ENCODE measurements at places on chromosomes 7 and 10. TPM values are rescaled to one million over a fixed set of nuclear protein-coding genes. Genes with fewer than 3 reads are reported as not detected.

- no peak for DNase-seq
These were observed 1250.5 kb downstream of the TYW1 start for GRCh38 chr7:68247126-68247525.

DNA sequence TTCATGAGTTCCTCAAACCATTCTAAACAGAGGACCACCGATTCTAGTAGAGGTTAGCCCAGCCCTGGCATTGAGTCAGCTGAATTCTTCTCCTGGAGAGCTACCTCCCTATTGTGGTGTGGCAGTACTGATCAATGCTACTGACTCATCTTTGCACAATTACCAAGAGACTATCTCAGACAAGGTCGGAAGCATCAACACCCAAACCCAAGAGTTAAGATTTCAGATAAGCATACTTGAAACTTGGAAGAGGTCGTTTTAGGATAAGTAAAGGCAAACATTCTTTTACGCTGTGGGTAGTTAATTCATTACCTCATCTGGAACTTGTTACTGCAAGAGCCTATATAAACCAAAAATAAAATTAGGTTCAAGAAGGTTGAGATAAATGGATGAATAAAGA is 154.6 kb upstream of the NRBF2 start:
- DNase-seq: no peak

DNA sequence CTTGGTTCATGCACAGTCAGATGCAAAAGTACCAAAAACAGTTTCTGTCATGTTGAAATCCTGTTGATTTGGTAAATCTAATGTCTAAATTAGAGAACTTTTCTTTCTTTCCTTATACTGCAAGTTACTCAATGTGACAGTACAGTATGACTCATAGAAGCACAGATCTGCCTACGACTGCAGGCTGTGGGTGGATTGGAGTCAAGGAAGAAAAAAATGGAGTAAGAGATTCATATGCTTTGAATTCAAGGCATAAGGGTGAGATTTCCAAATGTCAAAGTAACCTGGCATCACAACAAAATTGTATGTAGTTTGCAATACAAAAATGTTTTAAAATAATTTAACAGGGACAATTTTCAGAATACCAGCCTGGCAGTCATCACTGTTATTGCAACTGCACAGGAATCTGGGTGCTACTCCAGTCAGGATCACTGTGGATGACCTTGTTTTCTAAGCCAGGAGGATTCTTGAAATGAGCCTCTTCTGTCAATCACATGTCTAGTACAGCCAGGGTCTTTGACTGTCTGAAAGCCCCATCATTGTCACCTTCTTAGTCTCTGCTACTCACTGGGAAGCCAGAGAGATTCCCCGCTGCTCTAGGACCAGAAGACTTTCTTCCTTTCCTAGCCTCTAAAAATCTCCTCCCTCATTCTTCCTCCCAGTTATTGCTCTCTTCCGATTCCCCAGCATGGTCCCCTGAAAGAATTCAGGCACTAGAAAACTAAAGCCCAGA is 83.6 kb downstream of the CD36 start:
- no peak for DNase-seq

The MOGAT3 gene
- not detected for total RNA-seq

- no peak for DNase-seq
These were observed 64.6 kb downstream of the WDR37 start for GRCh38 chr10:1120801-1121211.

DNA sequence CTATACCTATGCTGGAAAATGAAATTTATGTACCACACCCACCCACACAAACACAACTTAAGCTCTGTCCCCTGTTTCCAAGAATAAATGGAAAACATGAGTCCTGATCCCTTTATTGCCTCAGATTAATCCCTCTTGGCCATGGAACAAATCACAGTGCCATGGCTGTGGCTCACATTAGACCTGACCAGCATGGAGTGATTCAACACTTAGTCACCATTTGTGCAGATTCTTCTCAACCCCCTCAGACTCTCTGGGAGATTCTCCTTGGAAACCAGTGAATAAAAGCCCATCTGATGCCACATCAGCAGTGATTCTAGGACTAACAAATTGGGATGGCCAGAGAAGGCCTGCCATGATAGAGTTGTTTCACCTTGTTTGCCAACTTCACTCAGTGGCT is 204.4 kb upstream of the TMEM72 start:
- no peak for DNase-seq

The ZNF438 gene
- 6.9 TPM for total RNA-seq

- no peak for DNase-seq
These were observed 1.3 kb downstream of the OGA start for GRCh38 chr10:101816913-101817336.

- no peak for DNase-seq
These were observed 240.2 kb downstream of the C7orf25 start for GRCh38 chr7:42671627-42672026.

The CDCA7L gene
- total RNA-seq: 36.5 TPM

GRCh38 chr7:74129887-74130286 is 44.3 kb upstream of the EIF4H start:
- DNase-seq: no peak

DNA sequence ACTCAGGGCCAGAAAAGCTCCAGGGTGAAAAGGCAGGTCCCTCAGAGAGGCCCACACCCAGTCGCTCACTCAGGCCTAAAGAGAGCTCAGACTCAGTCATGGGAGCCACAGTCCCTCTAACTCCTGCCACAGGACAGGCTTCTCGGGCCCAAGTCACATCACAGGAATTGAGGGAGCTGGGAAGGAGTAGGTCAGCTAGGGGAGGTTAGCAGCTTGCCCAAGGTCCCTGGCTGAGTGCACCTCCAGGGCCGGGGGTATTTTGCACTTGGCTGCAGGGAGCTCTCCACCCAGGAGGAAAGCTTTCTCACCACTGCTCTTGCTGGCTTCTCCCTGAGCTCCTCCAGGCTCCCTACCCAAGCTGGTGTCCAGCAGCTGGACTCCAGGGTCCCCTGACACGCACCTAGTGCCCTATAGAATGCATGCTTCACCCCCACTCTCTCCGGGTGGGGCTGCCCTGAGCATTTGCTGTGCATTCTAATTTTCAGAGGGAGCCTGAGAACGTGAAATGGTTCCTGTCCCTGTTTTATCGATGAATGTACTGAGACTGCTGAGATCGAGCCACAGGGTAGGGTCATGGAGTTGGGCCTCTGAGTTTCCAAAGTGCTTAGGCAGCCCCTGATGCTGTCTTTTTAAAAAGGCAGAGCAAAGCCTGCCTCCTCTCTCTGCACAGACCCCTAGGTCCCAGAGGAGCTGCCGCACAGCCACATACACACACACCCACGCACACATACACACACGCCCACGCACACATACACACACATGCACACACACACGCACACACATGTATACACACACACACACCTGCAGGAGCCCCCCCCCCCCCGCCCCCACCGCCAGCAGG is 37.9 kb upstream of the RET start:
- DNase-seq: no peak

- no peak for DNase-seq
These were observed 107.2 kb upstream of the TCERG1L start for GRCh38 chr10:131418681-131419080.

DNA sequence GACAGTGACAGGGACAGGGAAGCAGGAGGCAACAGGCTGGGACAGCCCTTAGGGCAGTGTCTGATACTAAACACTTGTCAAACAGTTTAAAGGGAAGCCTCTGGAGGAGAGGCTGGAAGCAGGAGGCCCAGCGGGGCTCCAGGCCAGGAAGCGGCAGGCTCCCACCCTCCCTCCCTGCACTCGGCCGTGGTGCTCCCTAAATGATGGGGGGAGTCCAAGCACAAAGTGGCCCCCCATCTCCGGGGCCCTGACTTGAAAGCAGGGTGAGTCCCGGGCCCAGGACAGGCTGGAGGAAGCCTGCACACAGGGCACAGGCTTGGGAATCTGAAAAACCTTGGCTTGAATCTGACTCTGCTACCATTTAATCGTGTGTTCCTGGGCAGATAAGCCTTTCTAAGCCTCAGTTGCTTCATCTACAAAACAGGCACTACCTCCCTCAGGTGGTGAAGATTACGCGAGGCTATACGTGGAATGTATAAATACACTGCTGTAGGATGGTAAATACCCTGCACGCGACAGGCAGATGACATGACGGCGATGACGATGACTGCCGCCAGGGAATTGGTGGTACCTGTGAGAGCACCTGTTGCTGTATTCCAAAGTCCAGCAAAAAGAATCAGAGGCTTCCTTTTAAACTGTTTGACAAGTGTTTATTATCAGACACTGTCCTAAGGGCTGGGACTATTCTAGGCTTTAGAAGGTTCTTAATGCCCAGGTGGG is 34.1 kb downstream of the GBX1 start:
- no peak for DNase-seq

The CRYGN gene
- total RNA-seq: not detected

The PIK3CG gene
- total RNA-seq: 14.8 TPM

DNA sequence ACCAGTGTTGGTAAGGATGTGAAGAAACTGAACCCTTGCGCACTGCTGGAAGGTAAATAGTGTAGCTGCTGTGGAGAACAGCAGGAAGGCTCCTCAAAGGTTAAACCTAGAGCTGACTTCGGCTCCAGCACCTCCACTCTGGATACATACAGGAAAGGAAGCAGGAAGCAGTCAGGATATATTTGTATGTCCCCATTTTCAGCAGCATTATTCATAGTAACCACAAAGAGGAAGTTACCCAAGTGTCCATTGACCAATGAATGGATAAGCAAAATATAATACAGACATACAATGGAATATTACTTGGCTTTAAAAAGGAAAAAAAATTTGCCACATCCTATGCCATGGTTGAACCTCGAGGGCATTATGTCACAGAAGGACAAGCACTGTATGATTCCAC is 15.0 kb downstream of the RET start:
- DNase-seq: no peak

DNA sequence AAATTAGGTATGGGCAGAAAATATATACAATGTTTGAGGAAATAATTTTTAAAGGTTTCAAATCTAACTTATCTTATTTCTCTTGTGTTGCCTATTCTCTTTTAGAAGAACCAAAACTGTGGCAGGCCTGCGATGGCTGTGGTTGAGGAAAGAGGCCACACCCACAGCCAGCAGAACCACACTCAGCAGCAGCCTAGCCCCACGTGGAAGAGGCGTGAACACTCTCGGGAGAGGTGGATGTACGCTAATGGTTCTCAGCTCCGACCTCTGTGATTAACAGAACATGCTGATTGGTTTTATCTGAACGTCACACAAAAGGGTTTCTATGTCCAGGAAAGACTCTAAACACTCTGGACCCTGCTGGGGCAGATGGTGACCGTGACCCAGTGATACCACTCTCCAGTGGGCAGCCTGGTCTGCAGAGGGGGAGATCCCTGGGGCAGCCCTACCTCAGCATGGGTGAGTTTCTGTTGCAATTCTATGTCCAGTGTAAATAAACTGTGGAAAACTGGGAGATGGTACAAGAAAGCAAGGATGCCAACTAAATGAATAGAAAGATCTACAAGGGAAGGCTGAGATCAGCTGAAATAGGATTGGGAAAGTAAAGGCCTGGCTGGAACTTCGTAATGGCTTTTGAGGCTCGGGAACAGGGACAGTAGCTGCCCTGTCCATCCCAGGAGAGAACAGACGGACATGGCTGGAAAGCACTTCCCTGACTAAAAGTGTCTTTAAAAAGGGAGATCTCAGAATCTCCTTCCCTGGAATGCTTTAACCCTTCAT is 26.6 kb downstream of the DIP2C start:
- no peak for DNase-seq

The ZP3 gene
- total RNA-seq: 4.0 TPM

DNA sequence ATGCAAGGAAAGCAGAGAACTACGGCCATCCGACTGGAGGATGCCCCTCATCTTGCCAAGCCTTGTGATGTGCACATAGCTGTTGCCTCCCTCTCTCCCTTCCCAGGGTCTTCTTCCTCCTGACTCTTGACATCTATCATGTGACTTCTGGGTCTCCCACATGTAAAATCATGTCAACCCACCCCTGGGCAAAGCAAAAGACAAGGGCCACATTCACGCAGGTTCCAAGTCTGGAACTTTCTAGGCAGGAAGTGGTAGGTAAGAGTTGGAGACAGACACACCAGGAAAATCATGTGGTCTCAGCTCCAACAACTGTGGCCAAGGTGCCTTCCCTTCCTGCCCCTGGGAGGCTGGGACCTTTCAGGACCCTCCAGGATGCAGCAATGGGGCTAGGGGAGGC is 187.3 kb downstream of the CXCL12 start:
- DNase-seq: no peak

DNA sequence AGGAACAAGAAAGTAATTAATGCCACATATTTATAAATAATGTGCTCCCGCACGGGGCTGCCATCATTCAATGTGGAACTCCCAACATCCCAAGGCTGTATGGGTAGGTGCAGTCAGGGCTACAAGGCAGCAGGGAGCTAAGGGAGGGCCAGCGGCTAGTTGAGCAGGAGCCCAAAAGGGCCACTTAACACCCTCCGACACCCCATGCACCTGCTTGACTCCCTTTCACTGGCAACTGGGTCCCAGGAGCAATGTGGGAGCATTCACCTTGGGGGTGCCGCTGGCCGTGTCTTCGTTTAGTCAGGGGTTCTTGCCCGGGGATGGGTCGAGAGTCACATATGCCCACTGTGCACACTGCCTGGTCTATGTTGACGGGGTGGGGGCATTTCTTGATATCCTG is 27.9 kb downstream of the SCART1 start:
- DNase-seq: no peak

DNA sequence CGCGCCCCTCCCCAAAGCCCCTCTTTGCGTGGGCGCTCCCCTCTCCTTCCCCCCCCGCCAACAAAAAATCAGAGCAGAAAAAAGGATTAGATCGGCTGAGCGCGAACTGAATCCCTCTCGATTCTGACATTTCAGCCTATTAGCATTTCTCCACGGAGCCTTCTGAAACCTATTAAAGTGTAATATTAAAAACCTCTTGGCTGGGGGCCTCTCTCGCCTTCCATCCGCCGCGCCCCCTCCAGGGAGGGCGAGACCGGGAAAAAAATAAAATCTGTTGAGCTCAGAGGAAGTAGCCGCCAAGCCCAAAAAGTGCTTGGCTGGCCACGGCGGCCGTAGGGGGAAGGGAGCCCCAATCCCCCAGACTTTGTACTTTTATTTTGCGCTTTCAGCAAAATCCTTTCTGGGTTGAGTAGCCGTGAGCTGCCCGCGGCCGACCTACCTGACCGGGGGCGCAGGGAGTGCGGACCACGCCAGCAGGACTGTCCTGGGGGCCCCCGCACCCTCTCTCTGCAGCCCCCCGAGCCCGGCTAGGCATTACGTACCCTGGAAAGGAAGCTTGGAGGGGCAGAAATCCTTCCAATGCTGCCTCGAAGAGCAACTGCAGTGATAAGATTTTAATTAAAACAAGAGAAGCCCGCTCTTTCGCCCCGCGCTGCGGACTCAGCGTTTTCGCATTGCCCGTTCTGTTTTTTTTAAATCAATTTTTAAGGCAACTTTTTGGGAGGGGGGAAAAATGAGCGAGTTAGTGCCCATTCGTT is 1.3 kb upstream of the TNRC18 start:
- DNase-seq: no peak

DNA sequence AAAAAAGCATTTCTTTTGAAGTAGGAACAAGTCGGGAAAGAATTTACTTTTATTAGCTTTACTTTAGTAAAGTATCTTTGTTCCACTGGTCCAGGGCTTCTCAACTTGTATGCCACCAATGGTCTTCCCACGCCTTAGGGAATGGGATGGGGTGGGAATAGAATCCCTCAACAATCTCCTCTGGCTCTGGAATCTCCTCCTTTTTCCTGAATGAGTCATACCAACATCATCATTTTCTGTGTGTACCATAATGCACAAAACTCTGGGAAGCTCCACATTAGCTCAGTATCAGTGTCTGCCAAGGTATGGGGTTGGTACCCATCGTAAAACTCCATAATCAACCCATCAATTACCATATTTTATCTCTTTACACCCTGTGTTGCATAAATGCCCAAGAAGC is 159.4 kb upstream of the BMPER start:
- DNase-seq: no peak

- no peak for DNase-seq
These were observed 1.5 kb downstream of the SUN1 start for GRCh38 chr7:833601-834258.

The ELN gene
- total RNA-seq: 1.8 TPM

The UNCX gene
- total RNA-seq: not detected
